ENCODE measurements at places on chromosomes 2 and 18.

DNA sequence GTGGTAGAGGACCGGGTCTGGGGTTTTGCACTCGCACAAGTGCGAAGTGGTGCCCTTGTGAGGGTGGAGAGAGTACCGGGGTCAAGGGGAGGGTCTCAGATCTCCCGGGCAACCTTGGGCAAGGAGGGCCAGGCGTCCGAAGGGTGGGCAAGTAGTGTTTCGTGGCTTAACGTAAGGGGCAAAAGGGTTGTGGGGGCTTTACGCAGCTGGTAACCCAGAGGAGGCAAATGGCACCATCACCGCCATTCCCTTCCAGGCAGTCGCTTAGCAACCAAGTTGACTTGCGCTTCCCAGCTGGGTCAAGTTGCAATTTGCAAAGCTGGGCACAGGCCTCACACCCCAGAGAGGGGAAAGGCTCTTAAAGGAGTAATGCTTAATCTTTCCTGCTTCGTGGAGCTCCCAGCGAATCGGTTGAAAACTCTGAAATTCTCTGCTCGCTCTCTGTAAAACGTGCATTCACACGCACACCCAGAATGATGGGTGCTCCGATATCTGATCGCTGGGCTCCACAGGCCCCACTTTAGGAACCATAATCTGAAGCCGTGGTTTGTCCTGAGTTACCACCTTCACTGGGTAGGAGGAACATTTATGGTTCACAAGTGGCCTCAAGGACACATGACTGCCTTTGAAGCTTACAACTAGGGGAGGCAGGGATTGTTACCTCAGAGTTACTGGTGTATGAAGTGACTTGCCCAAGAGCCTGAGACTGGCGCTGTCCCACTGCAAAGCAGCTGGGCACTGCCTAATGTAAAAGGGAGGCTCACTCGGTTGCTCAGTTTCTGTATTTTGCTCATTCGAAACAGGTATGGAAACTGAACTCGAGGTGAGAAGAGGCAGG is 127.9 kb downstream of the UXS1 start:
- no peak for DNase-seq

GRCh38 chr2:224039080-224039769 is at the start of gene SERPINE2:
Gene SERPINE2, minus strand, starts transcription at chr2:224039286. Its CDS starts 37,386 bp downstream, at chr2:224001900.
- peak; percentile 74 for DNase-seq

DNA sequence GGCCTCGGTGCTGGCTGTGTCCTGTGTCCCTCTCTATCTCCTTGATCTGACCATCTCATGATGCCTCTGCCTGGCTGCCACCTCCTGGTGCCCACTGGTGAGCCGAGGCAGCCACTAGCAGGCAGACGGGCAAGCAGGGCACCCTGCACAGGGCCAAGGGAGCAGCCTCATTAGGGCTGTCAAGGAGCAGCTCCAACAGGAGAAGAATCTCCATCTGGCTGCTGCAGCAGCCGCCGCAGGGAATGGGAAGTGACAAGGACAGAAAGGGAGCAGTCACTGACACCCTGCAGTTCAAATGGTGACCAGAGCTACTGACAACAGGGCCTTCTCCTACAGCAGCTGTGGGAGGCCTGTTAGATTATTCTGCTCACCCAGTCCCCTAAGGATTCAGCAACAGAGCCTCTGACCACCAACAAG is 32.6 kb downstream of the ALPK2 start:
- no peak for DNase-seq

GRCh38 chr18:74153377-74153776 is 5.1 kb downstream of the TIMM21 start:
- no peak for DNase-seq

DNA sequence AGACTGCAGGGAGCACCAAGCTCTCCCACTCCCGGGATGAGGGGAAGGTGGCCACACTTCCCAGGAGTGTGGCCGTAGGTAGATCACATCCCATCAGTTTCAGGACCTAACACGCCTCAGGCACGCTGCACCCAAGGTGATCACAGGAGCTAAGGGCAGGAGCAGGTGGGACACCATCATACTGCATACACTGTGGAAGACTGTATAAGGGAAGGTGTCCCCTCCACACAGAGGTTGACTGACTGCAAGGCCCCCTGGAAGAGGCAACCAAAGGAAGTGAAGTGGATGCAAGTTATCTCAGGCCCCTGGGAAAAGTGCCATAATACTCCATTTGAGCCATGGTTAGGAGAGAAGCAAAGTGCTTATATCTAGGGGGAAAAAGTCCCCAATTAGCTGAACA is 351.9 kb upstream of the SMIM21 start:
- DNase-seq = no peak

GRCh38 chr2:18901242-18901641 is 311.9 kb upstream of the NT5C1B start:
- no peak for DNase-seq

- DNase-seq = no peak
Measured at GRCh38 chr2:85674417-85674816, 6.4 kb upstream of the SFTPB start.

DNA sequence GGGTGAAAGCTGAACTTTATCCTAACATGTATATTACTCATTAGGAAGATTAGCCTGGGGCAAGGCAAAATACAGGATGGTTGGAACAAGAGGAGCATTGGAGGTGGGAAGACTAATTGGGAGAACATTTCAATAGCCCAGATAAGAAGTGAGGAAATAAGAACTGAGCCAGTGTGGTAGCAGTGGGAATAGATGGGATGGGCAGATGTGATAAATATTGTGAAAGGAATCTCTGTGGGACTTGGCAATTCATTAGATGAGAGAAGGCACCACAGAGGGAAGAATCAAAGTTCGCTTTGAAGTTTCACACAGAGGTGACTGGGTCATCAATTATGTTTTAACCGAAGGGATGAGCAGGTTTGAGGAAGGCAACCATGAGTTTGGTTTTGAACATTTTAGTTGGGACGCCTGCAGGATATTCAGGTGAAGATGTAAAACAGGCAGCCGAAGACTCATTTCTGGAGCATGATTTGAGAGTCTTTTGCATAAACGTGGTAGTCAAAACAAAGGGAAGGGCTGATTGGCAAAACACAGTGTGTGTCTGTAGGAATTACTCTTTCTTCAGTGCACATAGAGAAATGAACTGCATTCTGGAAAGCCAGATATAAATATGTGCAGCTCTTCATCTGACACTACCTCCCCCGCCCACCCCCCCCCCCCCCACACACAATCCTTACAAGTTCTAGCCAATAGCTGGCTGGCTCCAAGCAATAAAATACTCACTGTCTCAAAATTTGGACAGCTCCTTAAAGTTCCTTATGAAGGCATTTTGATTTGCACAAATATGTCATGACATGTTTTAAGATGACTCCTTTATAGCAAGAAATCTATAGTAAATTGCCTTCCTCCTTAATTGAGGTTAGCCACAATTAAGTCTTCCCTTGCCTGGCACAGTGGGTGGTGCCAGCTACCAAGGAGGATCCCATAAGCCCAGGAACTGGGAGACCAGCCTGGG is 1.9 kb upstream of the SLC1A4 start:
- DNase-seq = peak; percentile 49

DNA sequence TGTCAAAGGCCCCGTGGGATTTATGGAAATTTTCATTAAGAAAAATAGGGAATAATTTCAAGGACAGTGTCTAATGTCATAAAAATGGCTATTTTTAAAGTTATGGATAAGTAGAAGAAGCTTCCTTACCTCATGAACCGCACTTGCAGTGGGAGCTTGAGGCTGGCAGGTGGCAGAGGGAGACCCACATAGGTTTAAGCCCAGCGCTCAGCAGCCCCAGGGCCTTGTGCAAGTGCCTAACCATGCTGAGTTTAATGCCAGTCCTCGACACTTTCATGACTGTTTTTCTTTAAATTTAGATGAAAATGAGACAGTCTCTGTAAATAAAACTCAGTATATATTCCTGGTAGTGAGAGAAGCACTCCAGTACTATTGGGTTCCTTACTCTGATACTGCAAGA is 285.6 kb downstream of the CNTNAP5 start:
- no peak for DNase-seq

GRCh38 chr2:74740741-74741431 is 86.8 kb downstream of the SEMA4F start:
- DNase-seq = peak; percentile 17

- no peak for DNase-seq
Measured at GRCh38 chr2:189614585-189614984, 34.0 kb upstream of the SLC40A1 start.

DNA sequence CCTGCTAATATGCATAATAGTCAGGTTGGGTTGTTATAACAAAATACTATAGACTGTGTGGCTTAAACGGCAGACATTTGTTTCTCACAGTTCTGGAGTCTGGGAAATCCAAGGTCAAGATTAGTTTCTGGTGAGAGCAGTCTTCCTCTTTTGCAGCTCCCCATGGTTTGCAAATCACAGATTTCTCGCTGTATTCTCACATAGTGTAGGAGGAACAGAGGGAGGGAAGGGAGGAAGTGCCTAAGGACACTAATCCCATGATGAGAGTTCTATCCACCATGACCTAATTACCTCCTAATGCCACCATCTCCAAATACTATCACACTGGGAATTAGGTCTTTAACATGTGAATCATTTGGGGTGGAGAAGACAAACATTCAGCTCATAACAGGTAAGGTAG is 20.1 kb upstream of the PTH2R start:
- DNase-seq = no peak

- DNase-seq = no peak
Measured at GRCh38 chr2:234289834-234290590, 206.9 kb downstream of the ARL4C start.

DNA sequence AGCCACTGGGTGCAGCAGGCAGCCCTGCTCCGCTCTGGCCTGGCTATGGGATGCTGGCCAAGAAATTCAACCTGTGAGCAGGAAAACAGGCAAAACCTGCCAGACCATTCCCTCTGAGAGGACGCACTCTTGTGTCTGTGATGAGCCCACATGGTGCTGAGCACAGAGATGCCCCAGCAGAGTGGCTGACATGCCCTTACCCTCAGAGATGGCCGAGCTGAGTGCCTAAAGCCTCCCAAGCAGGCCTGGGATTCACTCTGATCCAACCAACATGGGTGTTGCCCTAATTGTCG is 34.3 kb upstream of the TAF1B start:
- no peak for DNase-seq

DNA sequence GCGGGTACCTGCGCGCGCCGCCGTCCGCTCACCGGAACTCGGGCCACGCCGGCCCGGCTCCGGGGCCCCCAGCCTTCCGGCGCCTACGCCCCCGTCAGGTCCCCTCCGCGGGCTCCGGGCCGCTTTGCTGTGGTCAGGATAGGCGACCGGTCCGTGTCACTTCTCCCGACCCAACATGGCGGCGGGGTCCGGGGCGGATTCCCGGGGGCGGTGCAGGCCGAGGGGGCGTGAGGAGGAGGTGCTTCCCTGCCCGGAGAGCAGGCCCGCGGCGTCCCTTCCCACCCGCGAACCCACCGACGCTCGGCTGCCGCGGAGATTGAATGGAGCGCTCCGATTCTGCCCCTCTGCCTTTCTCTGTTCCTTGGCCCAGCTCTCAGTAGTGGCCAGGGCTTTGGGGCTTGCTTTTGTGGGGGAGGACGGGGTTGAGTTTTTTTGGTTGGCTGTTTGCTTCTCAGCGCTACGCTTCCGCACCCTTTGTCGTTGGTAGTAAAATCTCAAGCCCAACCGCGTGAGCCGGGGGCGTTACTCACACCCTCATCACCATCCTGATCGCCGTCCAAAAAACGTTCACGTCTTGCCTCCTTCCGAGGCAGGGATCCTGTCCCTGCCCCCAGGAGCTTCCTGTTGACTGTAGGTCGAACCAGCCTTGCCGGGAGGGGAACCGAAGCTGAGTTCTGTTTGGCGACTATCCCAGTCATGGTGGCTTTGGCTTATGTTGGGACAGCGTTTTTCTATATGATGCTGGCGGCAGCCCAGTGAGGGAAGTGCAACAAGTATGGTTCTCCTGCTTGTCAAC is 532 bp upstream of the YES1 start:
- DNase-seq = peak; percentile 90

DNA sequence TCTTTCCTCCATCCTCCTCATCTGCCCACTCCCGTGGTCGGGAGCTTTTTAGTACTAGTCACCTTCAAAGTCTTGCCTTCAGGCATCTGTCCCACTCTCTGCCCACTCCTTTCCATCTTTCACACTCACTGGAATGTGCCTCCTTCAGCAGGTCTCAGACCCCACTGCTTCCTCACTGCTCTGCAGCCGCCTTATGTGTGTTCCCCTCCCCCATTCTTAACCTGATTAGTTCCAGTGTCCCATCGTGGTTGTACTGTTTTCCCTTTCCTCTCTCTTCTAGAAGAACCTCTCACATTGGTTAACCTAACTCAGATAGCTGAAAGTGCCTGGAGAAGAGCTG is 3.0 kb downstream of the ARMC9 start:
- DNase-seq = no peak

DNA sequence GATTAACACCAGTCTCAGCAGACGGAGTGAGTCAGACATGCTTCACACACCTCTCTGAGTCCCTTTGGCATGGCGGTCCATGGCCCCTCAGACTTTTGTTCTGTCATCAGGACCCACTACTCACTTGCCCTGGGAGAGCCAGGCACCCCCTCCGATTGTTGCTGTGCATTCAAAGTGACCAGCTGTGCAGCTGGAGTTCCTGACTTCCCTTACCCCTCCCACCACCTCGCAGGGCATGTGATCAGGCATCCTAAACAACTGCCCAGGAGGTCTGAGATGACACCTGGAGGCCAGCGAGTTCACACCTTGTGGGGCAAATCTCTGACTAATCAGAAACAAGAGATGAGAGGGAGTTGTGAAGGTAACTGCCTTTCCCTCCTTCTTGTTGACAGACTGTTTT is 35.3 kb upstream of the HDAC4 start:
- no peak for DNase-seq

- no peak for DNase-seq
Measured at GRCh38 chr2:180450841-180451240, 443.7 kb upstream of the CWC22 start.

DNA sequence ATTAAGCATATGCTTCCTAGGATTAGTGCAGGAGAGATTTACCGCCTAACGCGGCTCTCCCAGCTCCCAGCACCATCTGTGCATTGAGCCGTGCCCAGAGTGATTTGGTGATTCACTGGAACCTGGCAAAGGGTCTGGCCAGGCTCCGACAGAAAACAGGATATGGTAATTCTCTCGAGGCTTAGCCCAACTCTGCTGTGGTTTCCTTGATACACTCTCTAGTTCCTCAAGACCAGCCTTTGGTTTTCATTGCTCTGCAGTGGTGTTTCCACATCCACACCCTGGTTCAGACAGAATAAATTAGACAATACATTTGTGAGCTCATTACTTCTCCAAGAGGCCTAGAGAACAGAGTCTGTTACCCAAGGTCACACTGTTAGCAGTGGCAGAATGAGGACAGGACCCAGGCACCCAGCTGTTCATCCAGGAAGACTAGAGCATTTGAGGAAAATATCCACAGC is 23.0 kb upstream of the SMAD2 start:
- peak; percentile 75 for DNase-seq

GRCh38 chr18:9810994-9811705 is 74.6 kb upstream of the TXNDC2 start:
- no peak for DNase-seq
